ENCODE measurements at places on chromosomes 12 and 14.

DNA sequence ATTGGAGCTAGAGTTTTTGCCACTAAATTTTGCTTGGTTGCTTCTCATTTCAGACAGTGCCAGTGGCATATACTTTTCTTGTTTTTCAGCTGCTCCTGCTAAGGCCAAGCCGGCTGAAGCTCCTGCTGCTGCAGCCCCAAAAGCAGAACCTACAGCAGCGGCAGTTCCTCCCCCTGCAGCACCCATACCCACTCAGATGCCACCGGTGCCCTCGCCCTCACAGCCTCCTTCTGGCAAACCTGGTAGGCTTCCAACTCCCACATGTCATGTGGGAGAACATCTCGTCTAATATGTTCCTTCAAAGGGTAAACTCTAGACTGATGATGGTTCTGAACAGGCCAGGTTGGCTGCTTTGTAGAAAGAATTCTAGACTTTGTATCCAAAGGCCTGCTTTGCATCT lies 11.0 kb downstream of the DLST start:
- no peak for DNase-seq

DNA sequence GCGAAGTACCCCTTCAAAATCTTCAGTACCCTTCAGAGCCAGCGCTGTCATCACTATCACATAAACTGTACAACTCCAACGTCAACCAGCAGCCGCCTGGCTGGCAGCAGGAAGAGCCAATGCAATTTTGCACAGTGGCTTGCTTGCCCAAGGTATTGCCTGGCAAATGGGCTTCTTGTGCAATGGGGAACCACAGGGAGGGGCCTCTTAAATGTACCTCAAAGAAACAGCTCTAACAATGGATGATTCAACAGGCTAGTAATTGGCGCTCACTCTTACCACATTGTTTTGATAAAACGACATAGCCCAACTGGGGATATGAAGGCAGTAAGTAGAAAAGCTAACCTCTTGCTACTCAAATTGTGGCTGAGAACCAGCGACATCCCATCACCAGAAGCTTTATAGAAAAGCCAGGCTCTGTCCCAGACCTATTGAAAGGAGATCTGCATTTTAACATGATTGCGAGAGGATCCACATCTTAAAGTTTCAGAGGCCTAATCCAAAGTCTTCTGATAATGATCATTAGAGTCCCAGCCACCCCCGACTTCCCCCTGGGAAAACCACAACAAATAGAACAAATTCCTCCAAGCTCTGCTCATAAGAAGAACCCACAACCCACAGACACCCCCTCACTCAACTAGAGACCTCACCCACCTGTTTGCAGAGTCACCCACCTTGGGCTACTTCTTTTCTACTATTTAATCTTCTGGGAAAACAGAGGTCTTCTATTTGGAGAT lies 125.3 kb upstream of the HIF1A start:
- no peak for DNase-seq

DNA sequence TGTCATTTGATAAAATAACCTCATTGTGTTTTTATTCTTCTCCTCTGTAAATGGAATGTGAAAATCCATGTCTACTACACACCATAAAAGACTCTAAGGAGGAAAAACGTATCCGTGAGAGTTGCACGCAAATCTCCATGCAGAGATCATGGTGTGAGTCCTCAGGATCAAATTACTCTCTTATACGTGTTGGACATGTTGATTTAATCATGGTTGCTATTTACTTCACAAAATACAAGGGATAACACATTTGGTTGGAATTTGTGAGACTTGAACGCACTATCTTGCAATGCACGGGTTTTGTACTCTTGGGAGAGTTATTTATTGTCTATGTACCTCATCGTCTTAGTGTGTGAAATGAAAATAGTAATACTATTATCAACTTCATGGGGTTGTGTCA lies 128.0 kb upstream of the RASSF8 start:
- DNase-seq: no peak

- DNase-seq: no peak
Measured at GRCh38 chr12:52527121-52527800, 7.1 kb upstream of the KRT5 start.

GRCh38 chr12:132562489-132563021 lies 47.8 kb downstream of the LRCOL1 start:
- no peak for DNase-seq

- no peak for DNase-seq
Measured at GRCh38 chr14:76413106-76413961, 37.4 kb downstream of the ESRRB start.

DNA sequence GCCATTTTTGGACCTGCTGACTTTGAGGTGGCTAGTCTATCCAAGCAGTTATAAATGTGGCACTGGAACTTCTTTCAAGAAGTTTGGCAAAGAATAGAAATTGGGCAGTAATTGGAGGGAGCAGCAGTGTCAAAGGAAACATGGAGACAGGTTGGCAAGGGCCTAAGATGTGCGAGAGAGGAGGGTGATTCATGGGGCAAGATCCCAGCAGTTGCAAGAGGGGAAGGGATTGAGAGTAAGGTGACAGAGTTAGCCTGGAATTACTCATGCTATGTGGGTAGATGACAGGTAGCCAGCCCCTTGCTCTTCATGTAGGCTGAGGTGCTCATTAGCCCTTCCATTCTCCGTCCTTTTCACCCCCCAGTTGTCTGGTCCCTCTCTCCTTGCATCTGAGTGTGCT lies 42.2 kb downstream of the FBXL14 start:
- DNase-seq: no peak

GRCh38 chr12:93333828-93334227 lies 43.9 kb upstream of the NUDT4 start:
- DNase-seq: no peak

GRCh38 chr14:64778104-64778754 lies 74.0 kb downstream of the PLEKHG3 start:
- no peak for DNase-seq

- no peak for DNase-seq
Measured at GRCh38 chr14:61493239-61493638, 171.9 kb downstream of the PRKCH start.

GRCh38 chr12:8639936-8640335 lies 22.7 kb downstream of the MFAP5 start:
- no peak for DNase-seq

All from stimulated activated CD8-positive, alpha-beta memory T cell treated with anti-CD3 and anti-CD28 coated beads, Interleukin-7, amount 100 ng/mL, for 1 hour (primary cell).